DND-41 (cell line): ENCODE measurements at places on chromosomes 6 and 20.

DNA sequence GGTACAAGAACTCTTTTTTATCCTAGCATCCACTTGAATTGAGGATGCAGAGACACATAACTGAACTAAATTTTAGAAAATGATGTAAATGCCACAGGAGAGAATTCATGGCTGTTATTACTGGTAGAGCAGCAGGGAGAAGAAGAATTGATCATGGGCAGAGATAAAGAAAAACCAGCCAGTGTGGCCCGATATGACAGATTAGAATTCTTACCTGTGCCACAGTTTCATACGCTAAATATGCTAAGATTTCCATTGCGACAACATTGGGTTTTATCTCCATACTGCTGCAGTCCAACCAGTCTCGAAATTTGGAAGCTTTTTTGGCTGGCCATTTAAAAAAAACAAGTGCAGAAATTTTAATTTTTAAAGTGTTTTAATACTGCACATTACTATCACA, 373.8 kb upstream of the RUNX2 start:
- no peak overlapping the region for H3K27ac ChIP-seq
- peaks cover 18% of the 10 kb centered on the region for H3K4me1 ChIP-seq
- peaks cover 10% of the 10 kb centered on the region for H3K36me3 ChIP-seq
- no peak for DNase-seq

DNA sequence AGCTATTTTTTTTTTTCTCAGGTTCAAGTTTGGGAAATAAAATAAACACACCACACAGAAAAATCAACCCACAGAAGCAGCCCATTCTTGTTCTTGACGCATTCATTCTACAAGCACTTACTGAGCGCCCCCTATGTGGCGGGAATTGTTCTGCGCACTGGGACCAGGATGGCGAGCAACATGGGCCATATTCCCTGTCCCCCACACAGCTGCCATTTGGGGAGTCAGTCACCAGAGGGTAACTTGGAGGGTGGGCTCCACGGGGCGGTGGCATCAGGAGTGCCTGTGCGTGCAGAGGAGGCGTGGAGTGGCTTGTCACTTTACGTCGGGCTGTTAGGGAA, 185.0 kb upstream of the PDE10A start:
- DNase-seq = no peak
- H3K4me1 ChIP-seq = peaks cover 10% of the 10 kb centered on the region
- H3K4me3 ChIP-seq = no peak overlapping the region

DNA sequence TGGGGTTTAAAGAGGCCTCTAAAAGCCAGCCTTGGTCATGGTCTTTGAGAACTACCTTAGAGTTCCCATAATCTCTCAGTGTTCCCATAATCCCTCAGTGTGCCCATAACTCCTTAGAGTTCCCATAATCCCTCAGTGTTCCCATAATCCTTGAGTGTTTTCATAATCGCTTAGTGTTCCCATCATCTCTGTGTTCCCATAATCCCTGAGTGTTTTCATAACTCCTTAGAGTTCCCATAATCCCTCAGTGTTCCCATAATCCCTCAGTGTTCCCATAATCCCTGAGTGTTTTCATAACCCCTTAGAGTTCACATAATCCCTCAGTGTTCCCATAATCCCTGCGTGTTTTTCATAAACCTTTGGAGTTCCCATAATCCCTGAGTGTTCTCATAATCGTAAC, 199.2 kb downstream of the QKI start:
- no peak overlapping the region for H3K27ac ChIP-seq
- no peaks in the 10 kb centered on the region for H3K27me3 ChIP-seq
- no peak for DNase-seq
- no peaks in the 10 kb centered on the region for H3K36me3 ChIP-seq
- no peak overlapping the region for H3K4me3 ChIP-seq

GRCh38 chr20:44234566-44235317, 12.4 kb upstream of the GDAP1L1 start:
- no peaks in the 10 kb centered on the region for H3K36me3 ChIP-seq
- no peaks in the 10 kb centered on the region for H3K4me1 ChIP-seq
- H3K4me3 ChIP-seq = no peak overlapping the region
- no peak for DNase-seq

DNA sequence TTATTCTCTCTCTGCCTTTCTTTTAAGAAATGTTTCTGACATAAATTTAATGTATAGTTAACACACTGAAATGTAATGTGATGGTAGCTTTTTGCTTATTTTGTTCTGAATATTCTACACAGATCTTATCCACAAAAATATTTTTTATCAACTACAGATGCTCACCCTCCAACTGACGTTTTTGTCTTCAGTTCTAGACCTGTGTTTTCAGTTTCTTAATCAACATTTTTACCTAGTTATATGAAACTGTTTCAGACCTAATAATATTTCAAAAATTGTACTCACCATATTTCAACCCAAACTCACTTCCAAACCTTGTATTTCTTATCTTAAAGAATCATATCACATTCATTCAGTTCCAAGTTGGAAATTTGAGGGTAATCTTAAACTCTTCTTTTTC, 452.8 kb downstream of the RFPL4B start:
- no peak overlapping the region for H3K27ac ChIP-seq
- no peaks in the 10 kb centered on the region for H3K4me1 ChIP-seq
- no peak overlapping the region for H3K4me3 ChIP-seq
- no peaks in the 10 kb centered on the region for H3K27me3 ChIP-seq
- H3K36me3 ChIP-seq = no peaks in the 10 kb centered on the region

GRCh38 chr6:77987035-77987384, 334.2 kb downstream of the MEI4 start:
- H3K36me3 ChIP-seq = no peaks in the 10 kb centered on the region
- H3K27me3 ChIP-seq = no peaks in the 10 kb centered on the region
- no peaks in the 10 kb centered on the region for H3K4me1 ChIP-seq
- H3K27ac ChIP-seq = no peak overlapping the region

GRCh38 chr20:12659942-12660341, 348.8 kb upstream of the SPTLC3 start:
- no peak overlapping the region for H3K27ac ChIP-seq
- no peaks in the 10 kb centered on the region for H3K27me3 ChIP-seq
- DNase-seq = no peak
- no peaks in the 10 kb centered on the region for H3K36me3 ChIP-seq

- no peaks in the 10 kb centered on the region for H3K36me3 ChIP-seq
- peaks cover 5% of the 10 kb centered on the region for H3K27me3 ChIP-seq
- no peak for DNase-seq
- no peak overlapping the region for H3K4me3 ChIP-seq
Observed at GRCh38 chr6:2651961-2652360, 98.8 kb downstream of the MYLK4 start.

- no peak overlapping the region for H3K27ac ChIP-seq
- no peak overlapping the region for H3K4me3 ChIP-seq
- no peaks in the 10 kb centered on the region for H3K36me3 ChIP-seq
Observed at GRCh38 chr6:166556863-166557322, 29.6 kb downstream of the RAMACL start.

DNA sequence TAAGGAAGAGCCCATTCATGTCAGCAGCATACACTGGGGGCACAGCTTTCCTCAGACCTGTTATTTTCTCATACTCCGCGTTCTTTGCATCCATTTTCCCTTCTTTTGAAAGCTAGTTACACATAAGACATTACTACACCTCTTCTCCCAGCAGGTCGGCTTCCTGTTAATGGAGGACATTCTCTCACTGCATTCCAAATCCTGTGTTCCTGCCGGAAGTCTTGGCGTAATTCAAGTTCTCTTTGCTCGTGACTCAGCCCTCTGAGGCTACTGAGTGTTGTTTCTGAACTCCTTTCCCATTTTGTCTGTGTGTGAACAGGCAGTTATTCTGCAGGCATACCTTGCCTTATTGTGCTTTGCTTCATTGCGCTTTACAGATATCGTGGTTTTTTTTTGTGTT, 97.5 kb upstream of the ZBTB24 start:
- H3K27me3 ChIP-seq = no peaks in the 10 kb centered on the region
- no peak overlapping the region for H3K4me3 ChIP-seq
- no peak overlapping the region for H3K27ac ChIP-seq
- no peaks in the 10 kb centered on the region for H3K36me3 ChIP-seq
- no peaks in the 10 kb centered on the region for H3K4me1 ChIP-seq
- DNase-seq = no peak

DNA sequence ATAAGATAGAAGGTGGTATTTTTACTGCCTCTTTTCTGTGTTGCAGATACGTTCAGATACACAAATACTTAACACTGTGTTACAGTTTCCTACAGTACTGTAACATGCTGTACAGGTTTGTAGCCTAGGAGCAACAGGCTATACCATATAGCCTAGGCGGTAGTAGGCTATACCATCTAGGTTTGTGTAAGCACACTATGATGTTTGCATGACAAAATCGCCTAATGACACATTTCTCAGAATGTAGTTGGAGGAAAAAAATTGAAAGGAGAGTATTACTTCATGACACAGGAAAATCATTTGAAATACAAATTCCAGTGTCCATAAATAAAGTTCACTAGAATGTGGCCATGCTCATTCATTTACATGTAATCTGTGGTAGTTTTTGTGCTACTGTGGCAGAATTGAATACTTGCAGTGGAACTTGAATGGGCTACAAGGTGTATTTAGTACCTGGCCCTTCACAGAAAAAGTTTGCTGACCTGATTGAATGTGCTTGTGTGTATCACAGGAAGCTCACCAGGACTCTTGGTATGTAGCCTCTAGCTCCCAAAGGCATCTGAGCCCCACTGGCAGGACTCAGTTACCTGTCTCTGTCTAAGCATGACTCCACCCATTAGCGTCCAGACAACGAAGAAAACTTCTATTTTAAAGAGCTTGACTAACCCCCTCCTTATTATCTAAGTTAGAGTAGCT, 18.8 kb downstream of the TOP1 start:
- H3K4me1 ChIP-seq = peaks cover 41% of the 10 kb centered on the region
- 0 out of 2 replicates have a peak overlapping the region, but pooled peaks have one; percentile 43 for H3K27ac ChIP-seq
- no peaks in the 10 kb centered on the region for H3K27me3 ChIP-seq

- no peak overlapping the region for H3K27ac ChIP-seq
- no peaks in the 10 kb centered on the region for H3K27me3 ChIP-seq
- H3K4me3 ChIP-seq = no peak overlapping the region
- no peaks in the 10 kb centered on the region for H3K4me1 ChIP-seq
- no peak for DNase-seq
Observed at GRCh38 chr20:23331450-23332350, 18.9 kb upstream of the NXT1 start.

DNA sequence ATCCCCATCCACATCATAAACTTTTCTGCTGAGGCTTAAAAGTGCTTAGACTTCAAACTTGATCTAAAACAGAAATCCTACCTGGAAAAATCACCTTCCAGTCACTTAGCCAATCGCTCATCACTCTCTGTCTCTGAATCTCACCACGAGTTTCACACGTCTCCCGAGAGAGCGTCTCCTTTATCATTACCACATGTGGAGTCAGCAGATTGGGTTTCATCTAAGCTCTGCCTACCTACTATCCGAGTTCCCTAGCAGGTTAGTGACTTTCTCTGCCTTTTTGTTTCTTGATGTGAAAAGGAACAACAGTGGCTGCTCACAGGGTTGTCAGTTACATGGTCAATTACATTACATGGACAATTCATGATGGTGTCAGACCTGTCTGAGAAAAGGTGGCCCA, 286.2 kb downstream of the ESR1 start:
- H3K4me1 ChIP-seq = no peaks in the 10 kb centered on the region
- no peak overlapping the region for H3K4me3 ChIP-seq
- no peak for DNase-seq
- no peak overlapping the region for H3K27ac ChIP-seq

DNA sequence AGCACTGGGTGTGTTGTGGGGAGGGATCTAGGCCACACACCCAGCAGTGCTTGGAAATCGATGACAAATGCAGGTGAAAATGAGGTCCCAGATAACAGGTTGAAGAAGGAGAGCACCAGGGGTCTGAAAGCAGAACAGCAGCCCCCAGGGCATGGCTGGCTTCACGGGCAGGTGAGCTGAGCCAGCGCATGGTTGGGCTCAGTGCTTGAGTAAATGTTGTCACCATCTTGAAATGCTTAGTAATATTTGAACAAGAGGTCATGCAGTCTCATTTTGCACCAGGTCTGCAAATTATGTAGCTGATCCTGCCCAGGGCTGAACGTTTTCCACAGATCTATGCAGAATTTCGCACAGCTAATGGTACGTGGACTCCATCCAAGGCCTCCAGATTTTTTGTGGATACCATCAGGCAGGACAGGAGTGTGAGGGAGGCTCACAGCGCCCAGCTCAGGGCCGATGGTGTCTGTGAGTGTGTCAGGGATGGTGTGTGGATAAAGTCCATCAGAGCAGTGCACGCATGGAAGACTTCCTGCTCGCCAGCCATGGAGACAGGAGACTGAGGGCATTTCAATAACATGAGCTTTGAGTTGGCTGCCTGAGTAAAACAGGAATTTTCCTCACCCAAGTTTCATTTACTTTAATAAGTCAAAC, 53.1 kb upstream of the SNX9 start:
- H3K4me3 ChIP-seq = no peak overlapping the region
- peaks cover 6% of the 10 kb centered on the region for H3K4me1 ChIP-seq
- H3K36me3 ChIP-seq = no peaks in the 10 kb centered on the region
- DNase-seq = no peak

DNA sequence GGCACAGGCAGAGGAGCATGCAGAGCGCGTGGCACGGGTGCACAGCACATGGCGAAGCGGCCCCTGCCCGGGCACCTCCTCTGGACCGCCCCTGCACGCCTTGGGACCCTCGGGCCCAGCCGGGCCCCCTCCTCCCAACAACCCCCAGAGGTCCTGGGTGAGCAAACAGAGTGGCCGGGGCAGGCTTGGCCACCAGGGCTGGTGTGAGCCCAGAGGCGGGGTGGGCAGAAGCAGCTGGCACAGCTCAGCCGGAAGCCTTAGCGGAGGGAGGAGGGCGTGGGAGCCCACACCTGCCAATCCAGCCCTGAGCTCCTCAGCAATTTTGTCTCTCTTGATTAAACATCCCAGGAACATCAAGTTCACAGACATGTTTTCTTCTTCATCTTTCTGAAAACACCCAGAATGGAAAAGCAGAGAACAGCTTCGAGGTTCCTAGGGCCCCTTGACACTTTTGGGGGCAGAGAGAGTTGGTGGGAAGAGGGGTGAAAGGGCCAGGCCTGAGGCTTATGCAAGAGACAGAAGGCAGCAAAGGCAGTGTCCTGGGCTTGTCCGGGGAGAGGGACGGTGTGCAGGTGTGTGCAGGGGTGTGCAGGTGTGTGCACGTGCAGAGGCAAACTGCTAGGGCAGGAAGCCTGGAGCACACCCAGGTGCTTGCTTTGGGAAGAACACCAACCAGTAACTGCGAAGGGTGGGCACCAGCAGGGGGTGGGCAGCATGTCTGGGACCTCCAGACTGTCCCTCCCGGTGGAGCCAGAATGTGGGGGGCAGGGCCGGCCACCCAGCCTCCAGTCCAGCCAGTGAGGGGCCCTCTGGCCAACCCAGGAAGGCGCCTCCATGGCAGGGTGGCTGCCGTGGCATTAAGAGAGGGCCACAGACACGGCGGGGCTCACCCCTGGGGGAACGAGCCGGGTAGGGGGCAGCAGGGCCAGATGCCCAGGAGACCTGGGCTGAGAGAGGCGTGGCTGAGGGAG, 4.8 kb downstream of the HRH3 start:
- no peak overlapping the region for H3K4me3 ChIP-seq
- peaks cover 3% of the 10 kb centered on the region for H3K4me1 ChIP-seq
- H3K27me3 ChIP-seq = peaks cover 3% of the 10 kb centered on the region
- H3K36me3 ChIP-seq = no peaks in the 10 kb centered on the region
- DNase-seq = no peak
- H3K27ac ChIP-seq = no peak overlapping the region
